ENCODE measurements at places on chromosomes 5 and 9.

DNA sequence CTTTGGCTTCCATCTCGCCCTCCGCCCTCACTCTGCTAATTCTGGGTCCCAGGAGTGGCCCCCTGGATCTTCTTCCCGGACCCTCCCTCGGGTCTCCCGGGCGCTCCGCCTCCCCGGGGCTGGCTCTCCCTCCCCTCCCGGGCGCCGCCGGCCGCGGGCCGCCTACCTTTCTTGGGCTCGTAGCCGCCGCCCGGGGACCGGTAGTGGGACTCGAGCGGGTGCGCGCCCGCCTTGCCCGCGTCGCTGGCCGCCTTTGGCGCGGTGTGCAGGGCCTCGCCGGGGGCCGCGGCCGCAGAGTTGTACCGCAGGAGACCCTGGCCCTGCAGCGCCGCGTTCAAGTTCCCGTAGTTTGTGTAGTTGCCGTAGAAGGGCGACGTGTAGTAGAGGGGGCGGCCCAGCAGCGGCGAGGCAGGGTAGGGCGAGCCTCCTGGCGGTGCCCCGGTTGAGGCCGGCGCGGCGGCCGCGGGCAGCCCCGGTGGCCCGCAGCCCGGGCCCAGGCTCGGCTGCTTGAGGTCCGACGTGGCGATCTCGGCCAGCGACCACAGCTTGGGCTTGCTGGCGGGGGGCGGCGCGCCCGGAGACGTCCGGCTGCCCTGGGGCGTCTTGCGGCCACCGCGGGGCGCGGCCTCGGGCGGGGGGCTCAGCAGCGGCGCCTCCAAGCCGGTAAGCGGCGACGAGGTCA is 3.2 kb downstream of the IRX2 start:
- no peak for DNase-seq

DNA sequence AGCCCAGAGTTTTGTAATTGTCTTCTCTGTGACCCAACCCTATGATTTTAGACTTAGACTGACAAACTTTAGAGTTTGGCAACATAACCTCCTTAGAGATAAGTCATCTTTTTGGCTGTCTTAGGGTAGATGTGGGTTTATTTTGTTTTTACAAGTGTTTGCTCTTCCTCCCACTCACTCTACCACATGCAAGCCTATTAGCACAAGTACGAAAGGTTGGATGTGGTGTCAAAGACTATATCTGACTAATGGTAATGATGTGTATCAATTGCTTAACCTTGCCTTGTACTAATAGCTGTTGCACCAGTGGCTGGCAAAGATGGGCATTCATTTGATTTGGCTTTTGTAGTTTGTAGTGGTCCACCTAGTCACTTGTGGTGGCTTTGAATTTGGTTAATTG is 46.5 kb downstream of the SLC25A46 start:
- no peak for DNase-seq

DNA sequence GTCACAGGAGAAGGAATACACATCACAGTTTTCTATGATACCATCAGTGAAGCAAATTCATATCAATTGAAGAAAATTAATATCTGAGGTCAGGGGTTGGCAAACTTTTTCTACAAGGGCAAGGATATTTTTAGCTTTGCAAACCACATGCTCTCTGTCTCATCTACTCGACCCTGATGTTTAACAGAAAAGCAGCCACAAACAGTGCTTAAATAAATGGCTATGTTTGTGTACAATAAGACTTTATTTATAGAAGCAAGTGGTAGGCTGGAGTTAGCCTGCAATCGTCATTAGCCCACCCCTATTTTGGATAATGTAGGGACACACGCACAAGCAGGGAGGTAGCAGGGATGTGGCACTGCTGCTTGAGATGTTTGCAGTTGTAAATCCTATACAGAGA is 251.4 kb downstream of the CETN3 start:
- no peak for DNase-seq

DNA sequence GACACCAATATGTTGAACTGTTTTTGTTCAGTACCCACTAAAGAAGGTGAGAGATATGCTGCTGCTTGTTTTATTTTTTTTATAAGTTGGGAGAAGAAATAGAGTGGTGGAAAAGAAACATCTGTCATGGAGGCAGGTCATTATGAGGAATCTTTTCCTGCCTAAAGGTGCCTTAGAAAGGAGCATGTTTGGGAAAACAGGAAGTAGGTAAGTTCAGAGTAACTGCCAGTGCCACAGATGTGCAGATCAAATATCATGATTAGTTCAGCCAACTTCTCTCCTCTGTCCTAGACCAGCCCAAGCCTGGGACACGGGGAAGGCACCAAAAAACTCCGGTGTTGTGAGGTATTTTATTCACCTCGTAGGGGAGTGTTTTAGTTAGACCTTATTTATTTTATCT is 144.2 kb downstream of the MAN2A1 start:
- DNase-seq = no peak

GRCh38 chr9:87267251-87268070 is 230.2 kb upstream of the DAPK1 start:
- no peak for DNase-seq

DNA sequence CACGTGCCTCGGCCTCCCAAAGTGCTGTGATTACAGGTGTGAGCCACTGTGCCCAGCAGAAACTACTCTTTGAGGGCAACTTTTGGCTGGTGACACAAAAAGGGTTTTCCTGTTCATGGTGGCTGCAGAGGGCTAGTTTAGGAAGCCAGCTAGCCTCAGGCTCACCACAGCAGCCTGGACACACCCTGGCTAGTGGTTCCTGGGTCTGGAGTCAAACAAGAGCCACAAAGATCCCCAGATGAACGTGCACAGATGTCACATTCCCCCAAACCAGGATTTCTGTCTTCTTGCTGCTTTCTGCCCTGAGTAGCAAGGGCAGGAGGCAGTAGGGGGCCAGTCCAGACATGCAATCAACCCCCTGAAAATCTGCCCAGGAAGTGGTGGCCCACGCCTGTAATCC is 6.8 kb downstream of the HBEGF start:
- no peak for DNase-seq

DNA sequence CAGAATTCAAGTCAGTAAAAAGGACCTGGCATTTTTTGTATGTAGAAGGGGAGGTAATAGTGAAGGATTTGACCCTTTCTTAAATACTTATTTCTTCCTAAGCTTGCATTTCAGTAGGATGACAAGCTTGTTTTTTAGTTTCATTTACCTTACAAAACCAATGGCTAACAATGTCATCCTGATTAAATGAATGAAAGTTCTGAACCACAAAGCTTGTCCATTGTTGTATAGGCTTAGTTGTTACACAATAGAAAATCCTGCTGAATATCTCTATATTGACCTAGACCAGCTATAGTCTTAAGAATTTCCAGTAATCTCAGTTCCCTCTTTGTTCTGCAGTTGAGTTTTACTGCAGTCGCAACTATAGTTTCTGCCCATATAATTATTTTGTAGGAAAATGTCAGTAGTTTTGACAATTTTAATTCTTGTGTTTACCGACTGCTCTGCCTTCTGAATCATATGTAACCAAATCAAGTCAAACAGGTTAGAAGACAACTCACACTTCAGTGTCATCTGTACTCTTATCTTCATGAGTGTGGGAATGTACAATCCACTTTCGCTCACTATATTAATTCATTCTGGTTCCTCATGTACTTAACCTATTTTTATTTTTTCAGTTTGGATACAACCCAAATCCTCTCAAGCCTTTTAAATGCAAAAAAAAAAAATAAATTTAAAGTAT is 195.7 kb downstream of the CD180 start:
- DNase-seq = no peak

DNA sequence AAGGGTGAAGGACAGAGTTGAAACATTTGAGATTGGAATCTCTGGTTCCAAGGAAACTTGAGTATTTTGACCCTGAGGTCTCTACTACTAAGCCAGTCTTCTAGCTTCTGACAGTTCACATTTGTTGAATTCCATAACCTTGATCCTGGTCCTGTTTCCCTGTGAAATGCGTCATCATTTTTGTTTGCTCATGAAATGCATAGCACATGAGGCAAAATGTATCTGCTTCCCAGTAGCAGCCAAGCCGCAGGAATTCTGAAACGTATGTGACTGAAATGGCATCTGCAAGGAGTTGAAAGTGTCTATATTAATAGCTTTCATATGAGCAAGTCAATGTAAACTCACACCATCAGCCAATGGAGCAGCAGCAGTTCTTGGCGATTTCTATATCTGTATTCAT is 307.9 kb downstream of the CSNK1G3 start:
- no peak for DNase-seq

DNA sequence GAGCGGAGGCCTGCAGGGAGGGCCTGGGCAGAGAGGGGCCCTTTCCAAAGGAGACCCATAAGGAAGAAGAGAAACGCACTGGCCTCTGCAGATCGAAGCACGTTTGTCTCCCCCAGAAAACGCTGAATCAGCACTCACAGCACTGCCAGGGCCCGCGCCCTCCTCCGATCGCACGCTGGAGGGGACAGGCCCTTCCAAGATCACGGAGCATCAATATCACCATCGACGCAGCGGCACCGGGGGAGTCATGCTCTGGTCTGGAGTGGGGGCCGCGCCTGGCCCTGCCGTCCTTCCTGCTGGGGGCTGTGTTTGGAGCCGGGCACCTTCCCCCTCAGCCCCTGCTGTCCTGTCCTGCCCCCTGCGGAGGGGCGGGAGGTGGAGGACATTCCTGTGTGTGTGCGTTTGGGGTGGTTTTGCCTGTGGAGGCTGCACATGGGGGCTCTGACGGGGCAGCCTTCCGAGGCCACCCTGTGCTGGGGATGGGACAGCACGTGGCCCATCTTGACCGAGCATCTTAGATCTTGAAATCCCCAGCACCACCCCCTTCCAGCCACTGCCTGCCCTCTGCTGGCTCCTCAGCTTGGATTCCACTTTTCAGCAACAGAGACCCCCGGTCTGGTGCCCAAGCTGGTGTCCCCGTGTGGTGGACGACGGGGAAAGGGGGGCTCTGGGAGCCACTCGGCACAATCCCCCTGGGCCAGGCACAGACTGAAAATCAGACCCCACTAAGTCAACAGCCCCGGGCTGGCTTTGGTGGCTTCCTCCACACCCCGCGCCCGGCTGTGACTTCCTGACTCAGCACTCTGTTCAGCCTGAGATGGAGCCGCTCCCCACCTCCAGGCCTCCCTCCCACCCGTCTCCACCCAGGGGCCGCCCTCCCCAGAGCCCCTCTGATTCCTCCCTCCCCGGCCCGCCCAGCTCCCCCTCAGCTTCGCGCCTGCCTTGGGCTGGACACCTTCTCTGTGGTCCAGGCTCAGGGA is 8.3 kb downstream of the TMEM250 start:
- no peak for DNase-seq

GRCh38 chr5:54831233-54831632 is 154.2 kb downstream of the ESM1 start:
- DNase-seq = no peak

DNA sequence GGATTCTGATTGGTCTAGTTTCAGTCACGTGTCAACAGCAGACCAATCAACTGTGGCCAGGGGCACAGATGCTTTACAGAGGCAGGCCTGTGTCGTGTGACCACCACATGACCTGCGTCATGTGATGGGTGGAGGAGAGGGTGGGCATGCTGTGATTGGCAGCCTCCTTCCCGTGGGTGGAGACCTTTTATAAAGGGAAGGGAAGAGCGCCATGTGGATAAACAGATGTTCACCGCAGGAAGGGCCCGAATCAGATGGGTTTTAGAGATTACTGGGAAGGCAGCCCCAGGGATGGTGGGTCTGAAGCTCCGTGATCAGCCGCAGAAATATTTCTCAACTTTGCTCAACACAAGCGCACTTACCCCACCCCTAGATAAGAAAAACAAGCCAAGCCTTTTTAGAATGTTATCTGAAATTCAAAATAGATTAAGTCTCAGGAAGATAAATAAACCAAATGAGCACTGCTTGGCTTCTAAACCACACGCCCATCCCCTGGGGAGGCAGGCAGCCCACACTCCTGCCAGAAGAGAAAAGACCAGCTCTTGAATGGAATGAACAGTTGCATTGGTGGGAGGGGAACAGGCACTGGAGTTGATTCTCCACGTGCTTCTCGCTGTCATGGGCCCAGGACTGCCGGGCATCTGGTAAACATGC is 43.6 kb downstream of the ROPN1L start:
- no peak for DNase-seq

- peak; percentile 15 for DNase-seq
These were observed 315.2 kb upstream of the ATP10B start for GRCh38 chr5:161167016-161167767.

DNA sequence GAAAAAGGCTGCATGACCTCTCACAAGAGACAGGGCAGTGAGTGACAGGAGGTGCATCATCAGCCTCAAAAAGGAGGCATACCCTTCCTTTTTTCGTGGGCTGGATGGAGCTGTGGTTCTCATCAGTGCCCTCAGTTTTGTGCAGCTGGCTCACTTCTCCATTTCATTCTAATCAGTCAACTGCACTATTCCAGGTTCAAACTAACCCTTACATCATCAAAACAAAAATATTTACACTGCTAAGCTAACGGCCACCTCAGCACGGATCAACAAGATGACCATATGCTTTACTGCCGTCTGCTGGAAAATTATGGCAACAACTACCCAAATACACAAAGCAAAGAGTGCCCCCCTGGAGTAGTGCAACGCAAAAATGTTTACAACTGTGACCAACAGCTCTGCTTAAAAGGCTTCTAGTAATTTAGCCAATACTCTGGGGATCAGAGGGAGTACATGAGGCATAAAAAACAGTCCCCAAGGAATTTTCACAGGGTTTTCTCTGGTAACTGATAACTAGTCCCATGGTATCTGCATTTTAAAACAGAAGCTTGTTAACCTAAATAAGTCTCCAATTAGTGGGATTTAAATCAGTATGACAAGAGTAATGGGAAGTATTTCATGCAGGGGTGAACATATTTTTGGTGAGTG is 10.8 kb downstream of the KCNV2 start:
- peak; percentile 3 for DNase-seq

- no peak for DNase-seq
These were observed 1.6 kb downstream of the DNLZ start for GRCh38 chr9:136361754-136362449.

DNA sequence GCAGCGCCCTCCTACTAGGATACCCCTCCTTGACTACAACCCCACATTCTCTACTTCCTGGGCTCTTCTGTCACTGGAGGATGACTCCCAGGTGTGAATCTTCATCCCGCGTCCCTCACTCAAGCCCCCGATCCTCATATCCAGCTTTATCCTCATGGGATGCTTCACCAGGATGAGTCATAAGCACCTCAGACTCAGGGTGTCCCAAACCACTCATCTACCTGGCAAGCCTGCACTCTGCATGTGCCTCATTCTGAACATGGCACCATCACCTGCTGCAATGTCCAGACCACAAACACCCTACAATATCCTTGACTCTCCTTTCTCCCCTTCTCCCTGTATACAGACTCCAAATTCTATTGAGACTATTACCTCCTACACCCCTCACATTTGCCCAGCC is 1.5 kb upstream of the TGFBI start:
- no peak for DNase-seq
